ENCODE measurements at places on chromosomes 3 and 15.

GRCh38 chr3:50262778-50263177 lies 6.2 kb upstream of the SEMA3B start:
- DNase-seq = no peak

GRCh38 chr3:154819491-154819890 lies 260.6 kb upstream of the MME start:
- no peak for DNase-seq

- no peak for DNase-seq
These were observed 54.7 kb downstream of the ISL2 start for GRCh38 chr15:76391309-76391708.

- no peak for DNase-seq
These were observed 10.0 kb downstream of the TIMMDC1 start for GRCh38 chr3:119508172-119508845.

- DNase-seq = no peak
These were observed 124.4 kb downstream of the FEZF2 start for GRCh38 chr3:62248734-62249483.

DNA sequence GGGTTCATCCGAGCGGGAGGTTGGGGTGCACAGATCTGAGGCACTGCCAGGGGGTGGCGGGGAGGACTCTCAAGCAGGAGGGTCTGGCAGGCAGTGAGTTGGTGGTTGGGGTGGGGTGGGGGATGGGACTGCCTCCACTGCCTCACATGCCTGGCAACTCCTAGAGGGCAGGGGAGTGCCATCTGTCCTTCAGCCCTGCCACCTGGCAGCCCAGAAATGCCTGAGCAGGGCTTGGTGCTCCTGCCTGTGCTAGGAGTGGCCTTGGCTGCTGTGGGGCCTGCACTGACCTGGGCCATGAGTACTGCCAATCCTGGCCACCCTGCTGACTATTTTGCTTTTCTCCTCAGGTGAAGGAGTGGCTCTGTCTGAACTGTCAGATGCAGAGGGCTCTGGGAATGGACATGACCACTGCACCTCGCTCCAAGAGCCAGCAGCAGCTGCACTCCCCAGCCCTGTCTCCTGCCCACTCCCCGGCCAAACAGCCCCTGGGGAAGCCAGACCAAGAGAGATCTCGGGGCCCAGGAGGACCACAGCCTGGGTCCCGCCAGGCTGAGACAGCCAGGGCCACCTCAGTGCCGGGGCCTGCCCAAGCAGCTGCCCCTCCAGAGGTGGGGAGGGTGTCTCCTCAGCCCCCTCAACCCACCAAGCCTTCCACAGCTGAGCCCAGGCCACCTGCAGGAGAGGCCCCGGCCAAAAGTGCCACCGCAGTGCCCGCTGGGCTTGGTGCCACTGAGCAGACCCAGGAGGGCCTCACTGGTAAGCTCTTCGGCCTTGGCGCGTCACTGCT lies 32.0 kb upstream of the APEH start:
- DNase-seq = no peak

GRCh38 chr3:159950156-159950898 lies 38.3 kb upstream of the IL12A start:
- no peak for DNase-seq

DNA sequence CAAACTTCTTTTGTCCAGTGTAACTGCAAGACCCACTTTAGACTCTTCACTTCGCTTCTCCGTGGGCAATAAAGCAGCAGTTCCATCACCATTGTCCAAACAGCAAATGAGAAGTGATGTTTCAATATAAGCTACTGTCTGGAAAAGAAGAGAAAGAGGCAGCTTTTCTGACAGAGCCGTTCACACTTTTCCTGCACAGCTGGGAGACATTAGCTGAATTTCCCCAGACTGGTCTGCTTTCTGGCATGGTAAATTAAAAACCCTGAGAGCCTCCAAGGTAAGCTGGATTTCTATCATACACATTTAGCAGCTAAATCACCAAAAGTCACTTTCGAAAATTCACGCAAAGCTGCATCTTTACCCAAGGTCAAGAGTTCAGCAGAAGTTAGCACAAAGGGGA lies 108.5 kb upstream of the CMC1 start:
- no peak for DNase-seq

- DNase-seq = no peak
These were observed 34.3 kb downstream of the CRTC3 start for GRCh38 chr15:90564051-90564450.

GRCh38 chr3:130820976-130821375 lies 72.9 kb upstream of the ATP2C1 start:
- DNase-seq = no peak

DNA sequence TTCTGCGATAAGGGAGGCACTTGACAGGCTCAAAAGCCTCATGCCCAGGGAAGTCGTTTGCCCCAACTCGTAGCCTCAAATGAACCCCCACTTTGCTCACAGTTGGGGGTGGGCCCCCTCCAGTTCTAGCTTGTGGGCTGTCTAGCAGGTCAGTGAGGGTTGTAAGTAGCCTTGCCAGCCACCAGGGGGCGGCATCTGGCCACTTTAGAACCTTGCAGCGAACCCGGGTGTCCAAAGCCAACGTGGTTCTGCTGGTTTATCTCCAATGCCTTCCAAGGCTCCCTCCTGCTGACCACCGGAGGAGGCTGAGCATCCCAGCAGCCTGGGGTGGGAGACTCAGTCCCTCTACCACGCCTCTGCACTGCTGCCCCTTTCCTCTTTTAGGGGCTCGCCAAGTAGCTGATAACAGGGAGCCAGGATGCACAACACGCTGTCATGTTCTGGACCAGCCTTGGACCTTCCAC lies 9.2 kb upstream of the RBSN start:
- DNase-seq = peak; percentile 24

DNA sequence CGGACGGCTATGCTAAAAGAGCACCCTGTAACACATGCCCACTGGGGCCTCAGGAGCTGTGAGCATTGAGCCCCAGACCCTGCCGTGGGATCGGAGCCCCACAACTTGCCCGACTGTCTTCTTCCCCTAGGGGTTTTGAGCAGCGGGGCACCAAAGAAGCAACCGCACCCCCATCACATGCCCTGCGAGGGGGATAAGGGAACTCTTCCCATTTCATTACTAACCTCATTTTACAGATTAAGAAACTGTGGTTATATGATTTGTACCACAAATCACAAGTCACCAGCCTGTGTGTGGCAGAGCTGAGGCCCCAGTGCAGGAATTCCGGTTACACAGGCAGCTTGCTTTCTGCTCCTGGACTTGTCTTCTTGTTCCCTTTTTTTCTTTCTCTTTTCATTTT lies 86.2 kb downstream of the CD47 start:
- no peak for DNase-seq

DNA sequence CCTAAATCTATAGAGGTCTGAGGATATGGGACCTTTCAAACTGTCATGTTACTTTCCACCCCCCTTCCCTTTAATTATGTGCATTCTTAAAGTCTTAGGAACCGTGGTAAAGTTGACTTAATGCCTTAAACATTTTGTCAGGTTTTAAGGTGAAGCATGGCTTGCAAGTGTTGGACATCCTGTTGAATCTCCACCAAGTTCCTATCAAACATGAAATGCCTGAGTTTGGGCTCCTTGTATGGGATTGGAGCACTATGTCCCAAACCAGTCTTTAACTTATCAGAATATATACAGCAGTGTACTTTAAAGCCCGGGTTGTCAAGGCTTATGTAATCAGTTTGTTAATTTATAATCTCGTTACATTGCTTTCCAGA lies 1.1 kb downstream of the SNRK start:
- DNase-seq = no peak

DNA sequence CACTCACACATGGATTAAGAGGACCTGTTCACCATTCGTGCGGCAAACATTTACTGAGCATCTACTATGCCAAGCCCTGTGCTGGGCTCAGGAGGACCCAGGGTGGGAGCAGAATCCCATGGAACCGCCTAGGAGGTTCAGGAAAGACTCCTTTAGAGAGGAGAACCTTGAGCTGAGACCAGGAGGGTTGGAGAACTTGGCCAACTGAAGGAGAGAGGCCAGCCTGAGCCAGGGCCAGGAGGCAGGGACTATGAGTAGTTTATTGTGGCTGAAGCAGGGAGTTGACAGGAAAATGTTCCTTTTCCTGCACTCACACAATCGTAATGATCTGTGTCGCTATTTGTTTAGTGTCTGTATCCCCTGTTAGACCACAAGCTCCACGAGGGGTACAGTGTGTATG lies 71.3 kb downstream of the SLC30A4 start:
- no peak for DNase-seq

- DNase-seq = no peak
These were observed 126.0 kb upstream of the GBE1 start for GRCh38 chr3:81887448-81887847.

DNA sequence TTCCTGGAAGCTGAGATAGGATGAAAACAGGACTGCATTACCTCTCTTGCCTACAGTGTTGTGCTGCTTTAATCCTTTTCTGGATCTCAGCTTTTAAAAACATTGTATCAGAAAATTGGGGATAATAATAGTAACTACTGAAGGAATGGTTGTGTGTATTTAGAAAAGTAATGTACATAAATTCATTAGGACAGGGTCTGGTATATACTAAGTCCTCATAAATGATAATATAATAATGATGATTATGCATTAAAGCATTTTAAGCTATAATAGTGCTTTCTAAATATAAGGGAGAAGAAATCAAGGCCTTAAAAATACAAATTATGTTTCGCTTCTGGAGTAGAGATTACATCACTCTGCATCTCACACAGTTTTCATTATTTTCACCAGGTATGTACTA lies 530.1 kb downstream of the ZNF385D start:
- no peak for DNase-seq

DNA sequence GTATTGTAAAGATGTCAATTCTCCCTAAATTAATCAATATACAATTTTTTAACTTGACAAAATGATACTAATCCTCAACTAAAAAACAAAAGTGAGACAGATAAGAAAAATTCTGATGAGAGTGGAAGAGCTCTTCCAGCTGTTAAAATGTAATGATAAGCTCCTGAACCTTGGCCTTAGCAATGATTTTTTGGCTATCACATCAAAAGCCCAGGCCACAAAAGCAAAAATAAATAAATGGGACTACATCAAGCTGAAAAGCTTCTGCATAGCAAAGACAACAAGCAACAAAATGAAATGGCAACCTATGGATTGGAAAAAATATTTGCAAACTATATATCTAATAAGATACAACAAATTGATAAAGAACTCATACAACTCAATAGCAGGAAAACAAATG lies 24.0 kb upstream of the SRPRB start:
- DNase-seq = no peak

- DNase-seq = no peak
These were observed 364.6 kb upstream of the ZNF385D start for GRCh38 chr3:22115581-22115980.

DNA sequence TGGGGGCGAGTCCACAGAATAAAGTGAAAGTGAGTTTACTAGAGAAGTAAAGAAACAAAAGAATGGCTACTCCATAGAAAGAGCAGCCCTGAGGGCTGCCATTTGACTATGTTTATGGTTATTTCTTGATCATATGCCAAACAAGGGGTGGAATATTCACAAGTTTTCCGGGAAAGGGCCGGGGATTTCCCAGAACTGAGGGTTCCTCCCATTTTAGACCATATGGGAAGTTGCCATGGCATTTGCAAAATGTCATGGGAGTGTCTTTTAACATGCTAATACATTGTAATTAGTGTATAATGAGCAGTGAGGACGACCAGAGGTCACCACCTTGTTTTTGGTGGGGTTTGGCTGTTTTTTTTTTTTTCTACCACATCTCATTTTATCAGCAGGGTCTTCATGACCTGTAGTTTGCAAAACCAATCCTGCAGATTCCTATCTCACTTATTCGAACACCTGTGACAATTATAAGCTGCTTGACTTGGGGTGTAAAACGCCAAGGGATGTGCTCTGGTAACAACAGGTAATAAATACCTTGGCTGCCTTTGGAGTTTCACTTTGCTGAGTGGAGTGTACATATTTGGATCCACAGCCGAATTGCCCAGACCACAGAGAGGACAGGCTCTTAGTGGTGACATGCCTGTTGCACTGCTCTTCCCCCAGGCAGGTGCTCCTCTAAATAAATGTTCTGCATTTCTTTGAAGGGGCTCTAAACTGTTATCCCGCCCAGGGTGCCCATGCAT lies 43.6 kb downstream of the C2CD4B start:
- no peak for DNase-seq

- peak; percentile 39 for DNase-seq
These were observed 191.1 kb downstream of the IL20RB start for GRCh38 chr3:137148917-137149316.

- no peak for DNase-seq
These were observed 38.5 kb downstream of the HPS3 start for GRCh38 chr3:149167898-149168297.

DNA sequence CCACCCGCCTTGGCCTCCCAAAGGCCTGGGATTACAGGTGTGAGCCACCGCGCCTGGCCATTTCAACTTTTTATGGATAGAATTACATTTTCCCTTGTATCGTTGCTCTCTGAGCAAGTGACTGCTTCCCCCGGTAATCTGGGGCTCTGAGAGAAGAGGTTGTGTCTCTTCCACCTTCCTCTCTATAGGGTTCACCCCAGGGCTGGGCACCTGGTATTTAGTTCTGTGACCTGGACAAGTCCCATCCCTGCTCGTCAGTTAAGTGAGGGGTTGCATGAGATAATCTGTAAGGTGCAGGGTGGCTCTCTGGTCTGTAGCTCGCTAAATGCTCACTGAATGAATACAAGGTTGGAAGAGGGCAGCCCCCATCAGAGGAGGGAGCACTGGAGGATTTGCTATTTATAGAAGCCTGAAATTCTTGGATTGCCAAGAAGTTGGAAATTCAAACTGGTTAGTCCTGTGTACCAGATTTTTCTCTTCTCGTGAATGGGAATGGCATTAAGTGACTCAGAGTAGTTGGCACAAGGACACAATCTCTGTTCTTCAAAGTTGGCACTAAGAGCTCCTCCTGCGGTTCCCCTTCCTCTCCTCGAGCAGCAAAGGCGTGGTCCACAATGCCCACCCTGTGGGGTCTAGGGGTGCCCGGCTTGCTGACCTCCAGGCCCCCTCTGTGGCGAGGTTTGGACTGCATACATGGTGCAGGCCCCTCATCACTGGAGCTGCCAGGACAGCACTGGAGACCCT lies 68.1 kb upstream of the DLG1 start:
- no peak for DNase-seq

GRCh38 chr3:1661839-1662238 lies 436.8 kb upstream of the CNTN4 start:
- DNase-seq = no peak

GRCh38 chr3:73729969-73730440 lies 105.3 kb upstream of the PDZRN3 start:
- DNase-seq = no peak

DNA sequence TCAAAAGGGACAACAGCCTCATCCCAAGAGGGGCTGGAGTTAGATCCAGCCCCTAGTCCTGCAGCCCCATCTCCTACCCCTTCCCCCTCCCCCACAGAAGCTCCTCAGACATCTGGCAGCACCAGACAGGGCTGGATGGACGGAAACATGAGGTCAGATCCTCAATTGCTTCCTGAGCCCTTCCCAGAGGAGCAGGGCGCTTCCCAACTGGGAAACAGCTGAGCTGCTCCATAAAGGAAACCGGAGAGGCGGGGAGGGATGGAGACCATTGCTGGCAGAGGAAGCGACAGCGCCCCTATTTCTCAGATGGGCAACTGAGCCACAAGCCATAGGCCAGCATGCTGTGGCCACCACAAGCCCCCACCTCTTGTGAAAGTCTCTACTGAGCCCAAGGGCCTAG lies 18.3 kb upstream of the CYP11A1 start:
- no peak for DNase-seq
